Right lobe of liver (tissue), 6 donors: ENCODE measurements at places on chromosomes 4 and X. TPM values are rescaled to one million over a fixed set of nuclear protein-coding genes. Genes with fewer than 3 reads are reported as not detected.

CT45A10 gene
- not detected for total RNA-seq

SPANXA2 gene
- not detected for total RNA-seq

TCEAL7 gene
- not detected for total RNA-seq

SUPT20HL2 gene
- not detected for total RNA-seq

BTC gene
- total RNA-seq = 0.69 TPM

S100P gene
- 6.3 TPM for total RNA-seq

GATA1 gene
- total RNA-seq = not detected

RGN gene
- 109 TPM for total RNA-seq

VGLL1 gene
- total RNA-seq = not detected

TRIM75 gene
- not detected for total RNA-seq

CNGA1 gene
- 11.2 TPM for total RNA-seq

TTC29 gene
- not detected for total RNA-seq

TMSB15B gene
- total RNA-seq = not detected

DIPK2B gene
- 1.4 TPM for total RNA-seq

FMR1 gene
- total RNA-seq = 32.9 TPM

SHROOM3 gene
- 35.6 TPM for total RNA-seq

SSX4 gene
- total RNA-seq = not detected

HOPX gene
- total RNA-seq = not detected

HSFX2 gene
- not detected for total RNA-seq

USP27X gene
- 1.5 TPM for total RNA-seq

TLR8 gene
- 1.0 TPM for total RNA-seq

TMEM31 gene
- total RNA-seq = not detected
